GDM1 (cell line): ENCODE measurements at places on chromosomes 7 and 10.

DNA sequence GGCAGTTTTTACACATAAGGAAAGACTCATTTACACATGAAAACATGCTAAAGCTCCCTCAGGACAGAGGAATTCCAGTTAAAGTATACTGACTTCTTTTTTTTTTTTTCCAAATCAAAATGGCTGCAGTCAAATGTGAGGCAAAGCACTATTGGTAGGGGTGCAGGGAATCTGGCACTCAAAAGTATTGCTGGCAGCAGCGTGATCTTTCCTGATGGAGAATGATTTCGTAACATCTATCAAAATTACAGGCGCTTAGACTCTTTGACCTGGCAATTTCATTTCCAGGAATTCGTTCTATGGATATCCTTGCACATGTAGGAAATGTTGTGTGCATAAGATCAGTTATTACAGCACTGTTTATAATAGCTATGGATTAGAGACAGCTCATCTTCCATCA, 65.7 kb downstream of the VSTM4 start:
- DNase-seq = no peak

GRCh38 chr10:35545878-35546590, 59.1 kb upstream of the GJD4 start:
- no peak for DNase-seq

DNA sequence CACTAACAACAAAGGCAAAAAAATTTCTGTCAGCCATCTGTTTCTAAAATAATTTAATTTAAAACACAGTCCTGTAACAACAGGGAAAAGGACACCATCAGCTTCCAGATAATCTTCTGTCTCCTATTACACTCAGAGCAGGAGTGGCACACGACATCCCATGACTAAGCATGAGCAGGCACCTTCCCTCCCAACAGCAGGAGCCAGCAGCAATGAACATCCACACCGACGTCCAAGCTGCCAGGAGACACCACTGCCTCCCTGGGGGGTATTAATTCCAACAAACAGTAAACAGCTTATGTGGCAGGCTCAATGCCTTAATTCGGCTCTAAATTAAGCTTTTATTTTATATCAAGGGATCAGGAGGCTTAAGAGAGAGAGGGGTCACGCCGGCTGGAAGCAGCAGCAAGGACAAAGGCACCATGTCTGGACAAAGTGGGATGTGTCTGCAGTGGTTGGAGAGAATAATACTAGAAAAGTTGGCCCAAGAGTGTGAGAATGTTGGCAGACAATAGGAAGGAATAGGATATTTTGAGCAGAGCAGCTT, 45.7 kb downstream of the KIAA1549 start:
- no peak for DNase-seq

GRCh38 chr10:95241533-95241932, 47.5 kb downstream of the ACSM6 start:
- DNase-seq = no peak

DNA sequence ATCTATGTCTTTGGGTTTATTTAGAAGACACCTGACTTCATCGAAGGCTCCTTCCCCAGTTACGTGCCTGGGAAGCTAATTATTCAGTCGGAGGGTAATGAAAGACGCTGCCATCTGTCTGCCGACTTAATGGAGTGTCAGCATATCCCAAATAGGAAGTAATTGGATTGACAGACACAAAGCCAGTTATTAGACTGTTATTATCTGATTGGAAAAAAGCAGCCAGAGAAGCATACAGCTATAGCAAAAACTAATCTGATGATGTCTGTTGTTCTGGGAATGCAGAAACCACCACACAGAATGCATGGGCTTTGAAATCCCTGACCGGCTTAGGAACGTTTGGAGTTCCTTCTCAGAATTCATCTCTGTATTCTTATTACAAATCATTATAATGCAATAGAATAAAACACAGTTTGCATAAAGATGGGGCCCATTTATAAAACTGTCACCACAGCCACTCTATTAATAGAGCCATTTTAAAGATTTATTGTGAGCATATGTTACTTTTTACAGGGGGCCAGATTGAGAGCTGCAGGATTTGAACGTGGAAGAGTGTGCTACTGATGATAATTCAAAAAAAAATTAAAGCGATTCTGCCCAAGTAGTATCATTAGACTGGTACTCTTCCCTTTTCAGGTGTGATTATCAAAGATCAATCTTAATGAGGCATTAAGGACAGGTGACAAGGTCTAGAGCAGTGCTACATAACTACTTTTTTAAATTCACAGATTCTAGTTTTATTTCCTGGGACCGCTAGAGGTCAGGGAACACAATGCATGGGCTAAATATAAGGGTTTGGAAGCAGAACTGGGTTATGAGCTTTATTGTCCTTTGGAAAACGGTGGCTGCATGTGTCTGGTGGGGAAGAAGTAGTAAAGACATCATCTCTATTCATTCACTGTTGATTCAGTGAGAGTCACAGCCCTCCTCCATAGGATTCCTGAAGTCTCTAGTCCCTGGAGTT, 330.1 kb upstream of the LRGUK start:
- no peak for DNase-seq

GRCh38 chr7:13169356-13169755, 481.9 kb downstream of the ARL4A start:
- DNase-seq = no peak

DNA sequence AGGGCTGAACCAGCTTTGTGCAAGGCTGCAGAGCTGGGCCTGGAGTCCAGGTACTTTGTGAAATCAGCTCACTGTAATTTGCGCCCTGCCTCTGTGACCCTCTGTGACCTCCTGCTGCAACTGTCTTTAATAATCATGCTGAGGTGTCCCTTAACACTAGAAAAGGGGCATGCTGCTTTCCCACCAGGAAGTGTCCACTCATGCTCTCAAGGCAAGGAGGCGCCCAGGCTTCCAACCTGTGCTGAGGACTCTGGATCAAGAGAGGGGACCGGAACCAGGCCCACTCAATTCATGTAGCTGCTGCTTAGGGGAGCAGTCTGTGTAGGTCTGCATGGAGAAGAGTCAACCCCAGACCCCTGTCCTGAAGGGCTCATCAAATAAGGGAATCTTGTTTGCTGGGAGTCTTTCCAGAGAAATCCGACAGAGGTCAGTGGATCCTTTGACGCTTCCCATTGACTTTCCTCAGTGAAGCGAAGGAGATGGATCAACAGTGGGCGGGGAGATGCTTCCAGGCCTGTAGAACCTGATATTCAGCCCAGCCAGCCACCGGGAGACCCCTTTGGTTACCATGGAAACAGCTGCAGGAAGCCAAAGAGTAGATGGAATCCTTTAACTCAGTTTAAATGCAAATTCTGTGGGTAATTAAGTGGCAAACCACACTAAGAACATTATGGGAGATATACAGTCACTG, 945.9 kb downstream of the GRID1 start:
- no peak for DNase-seq

DNA sequence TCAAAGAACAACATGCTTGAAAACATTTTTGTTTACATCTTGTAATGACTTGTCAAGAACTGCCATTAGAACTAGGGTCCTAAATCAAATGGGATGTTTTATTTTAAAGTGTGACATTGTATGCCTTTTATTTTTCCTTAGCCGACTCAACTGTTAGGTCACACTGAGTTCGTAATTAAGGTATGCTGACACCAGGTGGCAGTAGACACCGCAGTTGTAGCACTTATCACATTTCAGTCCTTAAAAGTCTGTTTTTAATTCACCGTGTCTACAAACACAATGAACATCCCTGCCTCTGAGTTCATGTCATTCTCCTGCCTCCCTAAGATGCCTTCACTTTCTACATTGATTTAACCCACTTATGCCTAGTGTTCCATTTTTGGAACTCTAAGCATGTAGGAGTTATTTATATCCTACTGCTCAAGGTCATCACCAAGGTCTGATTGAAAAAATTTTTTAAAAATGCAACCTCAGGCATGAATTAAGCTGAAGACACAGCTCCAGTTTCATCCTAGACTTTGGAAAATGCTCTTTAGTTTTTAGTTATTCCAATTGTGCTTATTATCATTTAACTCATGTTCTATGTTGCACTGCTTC, 186.1 kb downstream of the BMPER start:
- no peak for DNase-seq

DNA sequence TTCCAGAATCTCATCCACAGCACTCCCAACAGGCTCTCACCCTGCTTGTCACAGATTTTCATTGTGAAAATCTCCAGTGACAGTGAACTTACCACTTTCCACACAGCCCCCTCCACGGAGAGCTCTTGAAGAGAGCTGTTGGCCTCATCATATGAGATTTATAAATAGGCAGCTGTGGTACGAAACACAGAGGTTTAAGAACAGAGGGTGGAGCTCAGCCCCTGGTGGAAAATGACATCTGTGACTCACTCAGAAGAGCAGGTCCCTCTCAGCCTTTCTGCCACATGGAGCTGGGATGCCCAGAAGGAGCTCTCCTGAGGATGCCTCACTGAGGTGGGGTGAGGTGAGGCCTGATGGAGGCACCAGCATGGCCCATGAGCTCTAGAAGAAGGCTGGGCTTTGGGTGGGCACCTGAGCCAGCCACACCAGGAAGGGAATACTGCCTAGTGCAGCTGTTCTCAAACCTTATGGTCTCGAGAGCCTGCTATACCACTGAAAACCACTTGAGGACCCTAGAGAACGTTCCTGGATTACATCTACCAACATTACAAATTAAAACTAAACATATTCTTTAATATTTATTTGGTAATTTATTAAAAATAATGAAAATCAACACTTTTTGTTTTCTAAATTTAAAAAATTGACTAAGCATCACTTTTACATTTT, 25.8 kb upstream of the EEPD1 start:
- DNase-seq = no peak

DNA sequence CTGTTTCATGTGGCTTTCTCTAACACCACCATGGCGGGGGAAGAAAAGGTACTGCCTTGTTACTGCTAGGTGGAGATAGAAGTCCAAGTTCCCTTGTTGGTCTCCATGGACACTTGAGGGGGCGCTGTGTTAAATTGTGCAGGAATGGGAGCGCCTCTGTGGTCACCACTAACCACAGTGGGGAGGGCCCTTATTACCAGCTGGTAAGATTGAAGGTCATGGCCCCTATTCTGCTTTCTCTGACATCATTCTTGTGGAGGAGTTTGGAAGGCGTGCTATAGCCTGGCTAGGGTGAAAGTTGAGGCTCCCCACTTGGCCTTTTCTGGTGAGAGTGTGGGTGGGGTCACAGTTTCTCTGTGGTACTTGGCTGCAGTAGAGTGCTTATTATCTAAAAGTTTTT, 14.9 kb upstream of the MXI1 start:
- DNase-seq = no peak

- no peak for DNase-seq
These were observed 28.7 kb downstream of the MGMT start for GRCh38 chr10:129495698-129496097.

DNA sequence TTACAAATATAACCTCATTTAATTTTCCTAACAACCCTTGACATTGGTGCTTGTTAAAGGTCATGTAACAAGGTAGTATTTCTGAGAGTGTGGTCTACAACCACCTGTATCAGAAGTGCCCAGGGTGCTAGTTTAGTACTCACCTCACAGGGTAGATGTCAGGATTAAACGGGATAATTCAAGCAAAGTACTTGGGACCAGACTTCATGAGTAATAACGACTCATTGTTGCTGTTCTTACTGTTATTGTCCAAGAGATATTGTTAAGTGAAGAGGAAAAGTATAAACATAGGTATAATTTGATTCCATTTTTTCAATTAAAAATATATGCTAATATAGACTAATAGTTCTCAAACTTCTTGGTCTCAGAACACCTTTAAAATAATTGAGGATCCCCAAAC, 179.3 kb downstream of the WNT2 start:
- DNase-seq = no peak

DNA sequence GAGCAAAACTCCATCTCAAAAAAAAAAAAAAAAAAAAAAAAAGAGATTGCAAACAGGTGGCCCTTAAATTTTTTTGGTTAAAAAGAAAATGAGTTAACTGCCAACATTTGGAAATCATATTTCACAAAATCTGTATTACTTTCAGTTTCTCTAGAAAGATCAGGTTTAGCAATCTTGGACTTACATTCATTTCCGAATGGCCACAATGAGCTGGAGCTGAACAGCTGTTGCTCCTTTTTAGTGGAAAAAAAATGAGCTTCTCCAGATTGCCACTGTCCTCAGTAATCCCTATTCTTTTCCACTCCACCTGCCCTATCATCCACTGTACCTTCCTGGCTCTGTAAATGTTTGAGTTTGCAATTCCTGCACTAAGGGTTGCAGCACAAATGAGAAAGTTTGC, 43.6 kb downstream of the RAB11FIP2 start:
- DNase-seq = no peak

- no peak for DNase-seq
These were observed 4.8 kb downstream of the NYAP1 start for GRCh38 chr7:100488333-100489095.

GRCh38 chr10:124239696-124240095, 146.3 kb upstream of the CHST15 start:
- no peak for DNase-seq

- DNase-seq = no peak
These were observed 926.8 kb downstream of the GATA3 start for GRCh38 chr10:8981277-8981676.

- DNase-seq = no peak
These were observed 560 bp downstream of the CPA4 start for GRCh38 chr7:130293521-130293920.
